ENCODE measurements at places on chromosomes 6 and 20.

DNA sequence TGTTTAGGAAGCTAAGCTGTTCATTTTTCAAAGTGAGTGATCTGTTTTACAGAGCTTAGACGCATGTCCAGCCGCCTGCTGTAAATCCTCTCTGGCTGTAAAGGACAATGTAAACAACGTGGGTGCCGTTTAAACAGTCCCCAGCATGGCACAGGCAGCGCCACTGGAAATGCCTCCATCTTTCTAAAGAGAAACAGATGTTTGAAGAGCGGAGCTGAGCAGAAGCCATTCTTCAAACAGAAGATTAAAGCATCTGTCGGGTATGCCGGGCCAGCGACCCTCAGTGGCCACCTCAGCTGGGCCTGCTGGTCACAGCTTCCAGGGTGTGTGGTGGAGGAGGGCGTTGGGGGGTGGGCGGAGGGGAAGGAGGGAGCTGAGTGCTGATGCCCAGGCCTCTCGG is 138.6 kb downstream of the ERMARD start:
- DNase-seq = no peak

DNA sequence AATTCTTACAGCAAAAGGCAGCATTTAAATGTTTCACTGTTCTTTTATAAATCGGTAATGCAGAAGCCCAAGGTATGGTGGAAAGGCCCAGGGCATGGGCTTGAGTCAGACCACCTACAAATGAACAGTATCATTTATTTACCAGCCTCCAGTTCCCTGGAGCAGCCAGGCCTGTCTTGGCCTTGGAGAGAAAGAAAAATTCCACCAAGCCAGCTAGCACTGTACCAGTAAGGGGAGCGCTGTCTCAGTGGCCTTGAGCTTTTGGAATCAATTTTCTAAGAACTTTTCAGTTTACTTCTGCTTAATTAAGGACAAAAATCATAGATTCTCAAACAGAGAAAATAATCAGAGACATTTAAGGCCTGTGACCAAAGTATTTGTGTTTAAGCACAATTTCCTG is 12.3 kb downstream of the NAPB start:
- DNase-seq = no peak

GRCh38 chr6:5389086-5389745 is 127.9 kb downstream of the FARS2 start:
- DNase-seq = no peak

GRCh38 chr6:134474955-134475354 is 157.0 kb upstream of the SGK1 start:
- no peak for DNase-seq

GRCh38 chr20:605237-605636 is 4.9 kb downstream of the TCF15 start:
- DNase-seq = no peak

Data from RWPE1 (cell line).